Gastroesophageal sphincter (tissue), 4 donors: ENCODE measurements at places on chromosomes 5 and 9. TPM values are rescaled to one million over a fixed set of nuclear protein-coding genes. Genes with fewer than 3 reads are reported as not detected.

VLDLR gene
- 26.3 TPM for total RNA-seq

FAXDC2 gene
- 64.9 TPM for total RNA-seq

KIF4B gene
- under 0.01 TPM for total RNA-seq

IL4 gene
- total RNA-seq, result not detected

CDH9 gene
- total RNA-seq, result not detected

SEMA6A gene
- 10.9 TPM for total RNA-seq

INSL4 gene
- not detected for total RNA-seq

DDX41 gene
- total RNA-seq, result 70.0 TPM

CCDC192 gene
- total RNA-seq, result not detected
